Posterior cingulate gyrus (tissue), 11 donors: ENCODE measurements at places on chromosomes 3 and 15.

GRCh38 chr3:30418443-30418842 is 188.0 kb upstream of the TGFBR2 start:
- no peak for DNase-seq

GRCh38 chr3:52384019-52384761 is 60.7 kb downstream of the SEMA3G start:
- DNase-seq: no peak

DNA sequence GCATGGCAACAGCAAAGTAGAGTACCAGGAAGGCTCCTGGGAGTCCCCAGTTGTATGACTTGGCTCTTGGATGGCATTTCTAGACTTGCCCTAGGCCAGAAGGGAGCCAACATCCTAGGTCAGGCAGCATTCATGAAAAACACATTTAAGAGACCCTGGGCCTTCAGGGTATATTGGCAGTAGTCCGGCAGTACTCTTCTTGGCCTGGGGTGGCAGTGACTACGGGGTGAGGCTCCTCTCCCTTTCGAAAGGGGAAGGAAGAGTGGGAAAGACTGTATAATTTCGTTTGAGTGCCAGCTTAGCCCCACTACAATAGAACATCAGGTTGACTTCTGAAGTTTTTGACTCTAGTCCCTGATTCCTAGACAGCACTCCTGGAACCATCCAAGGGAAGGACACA is 136.4 kb downstream of the ZIC4 start:
- DNase-seq: no peak

DNA sequence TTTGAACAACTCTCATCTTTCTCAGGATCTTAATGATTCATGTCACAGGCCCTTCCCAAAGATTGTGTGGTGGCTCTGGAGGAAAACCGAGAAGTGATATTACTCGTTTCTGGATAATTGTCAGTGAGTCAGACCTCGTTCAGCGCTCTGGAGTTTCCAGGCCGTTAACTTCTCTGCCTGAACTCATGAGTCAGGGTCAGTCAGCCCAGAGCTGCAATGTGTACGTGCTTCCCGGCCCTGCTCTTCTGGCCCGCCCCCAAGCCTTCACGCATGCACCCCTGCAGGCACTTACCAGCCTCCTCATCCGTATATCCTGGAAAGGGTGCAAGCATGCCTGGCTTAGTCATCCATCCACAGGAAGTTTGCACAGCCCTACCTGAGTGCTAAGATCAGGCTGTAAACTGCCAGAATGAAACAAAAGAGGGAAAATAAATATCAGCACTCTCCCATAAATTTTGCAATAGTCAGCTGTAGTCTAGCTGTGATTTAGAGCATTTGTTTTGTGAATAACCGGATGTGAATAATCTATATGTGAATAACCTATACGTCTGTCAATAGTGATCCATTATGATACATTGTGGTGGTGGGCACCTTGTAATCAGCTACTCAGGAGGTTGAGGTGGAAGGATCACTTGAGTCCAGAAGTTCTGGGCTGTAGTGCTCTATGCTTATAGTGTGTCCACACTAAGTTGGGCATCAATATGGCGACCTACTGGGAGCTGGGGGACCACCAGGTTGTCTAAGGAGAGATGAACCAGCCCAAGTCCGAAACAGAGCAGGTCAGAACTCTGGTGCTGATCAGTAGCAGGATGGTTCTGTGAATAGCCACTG is 35.3 kb upstream of the SEMA4B start:
- DNase-seq: peak; percentile 77

GRCh38 chr3:14550651-14551611 is 10.8 kb upstream of the GRIP2 start:
- DNase-seq: no peak

GRCh38 chr3:160564258-160564911 is 986 bp downstream of the KPNA4 start:
- peak; percentile 13 for DNase-seq

GRCh38 chr15:85642693-85643066 is 152.0 kb downstream of the KLHL25 start:
- no peak for DNase-seq

DNA sequence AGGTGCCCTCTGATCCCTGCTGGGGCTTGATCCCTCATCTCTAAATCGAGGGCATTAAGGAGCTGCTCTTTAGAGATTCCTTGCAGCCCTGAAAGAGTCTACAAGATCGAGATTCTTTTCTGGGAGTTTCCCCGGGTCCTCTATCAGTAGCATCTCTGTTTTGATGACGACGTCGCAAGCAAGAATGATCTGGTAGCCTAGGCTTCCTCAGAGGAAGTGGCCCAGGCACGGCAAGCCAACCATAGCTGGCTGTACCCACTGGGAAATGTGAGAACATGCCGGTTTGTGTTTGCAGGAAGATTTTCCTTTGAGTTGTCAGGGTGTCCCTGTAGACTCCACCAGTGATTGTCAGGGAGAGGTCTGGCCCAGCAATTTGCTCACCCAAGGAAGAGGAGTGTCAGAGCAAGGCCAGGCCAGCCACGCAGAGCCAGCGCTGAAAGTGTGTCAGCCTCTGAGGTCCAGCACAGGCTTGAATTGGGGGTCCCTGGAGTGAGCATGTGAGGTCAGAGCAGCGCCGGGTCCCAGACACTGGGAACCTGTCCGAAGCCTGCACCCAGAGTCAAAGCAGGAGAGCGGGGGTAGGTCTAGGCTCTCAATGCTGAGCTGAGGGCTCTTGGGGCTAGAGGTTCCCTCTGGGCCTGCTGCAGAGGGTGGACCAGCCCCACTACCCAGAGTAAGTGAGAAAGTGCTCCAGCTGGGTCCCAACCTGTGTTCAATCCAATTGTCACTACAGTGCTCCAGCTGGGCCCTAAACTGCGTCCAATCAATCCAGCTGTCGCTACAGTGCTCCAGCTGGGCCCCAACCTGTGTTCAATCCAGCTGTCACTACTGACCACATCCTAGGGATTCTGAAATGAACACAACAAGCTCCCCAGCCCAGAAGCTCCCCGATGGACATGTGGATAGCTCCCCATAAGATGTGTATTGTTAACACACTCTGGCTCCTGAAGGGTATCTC is 95.7 kb downstream of the CHDH start:
- DNase-seq: no peak

GRCh38 chr3:11198070-11198469 is 43.8 kb downstream of the HRH1 start:
- DNase-seq: no peak

- no peak for DNase-seq
Observed at GRCh38 chr15:48182749-48183148, 4.7 kb upstream of the MYEF2 start.

DNA sequence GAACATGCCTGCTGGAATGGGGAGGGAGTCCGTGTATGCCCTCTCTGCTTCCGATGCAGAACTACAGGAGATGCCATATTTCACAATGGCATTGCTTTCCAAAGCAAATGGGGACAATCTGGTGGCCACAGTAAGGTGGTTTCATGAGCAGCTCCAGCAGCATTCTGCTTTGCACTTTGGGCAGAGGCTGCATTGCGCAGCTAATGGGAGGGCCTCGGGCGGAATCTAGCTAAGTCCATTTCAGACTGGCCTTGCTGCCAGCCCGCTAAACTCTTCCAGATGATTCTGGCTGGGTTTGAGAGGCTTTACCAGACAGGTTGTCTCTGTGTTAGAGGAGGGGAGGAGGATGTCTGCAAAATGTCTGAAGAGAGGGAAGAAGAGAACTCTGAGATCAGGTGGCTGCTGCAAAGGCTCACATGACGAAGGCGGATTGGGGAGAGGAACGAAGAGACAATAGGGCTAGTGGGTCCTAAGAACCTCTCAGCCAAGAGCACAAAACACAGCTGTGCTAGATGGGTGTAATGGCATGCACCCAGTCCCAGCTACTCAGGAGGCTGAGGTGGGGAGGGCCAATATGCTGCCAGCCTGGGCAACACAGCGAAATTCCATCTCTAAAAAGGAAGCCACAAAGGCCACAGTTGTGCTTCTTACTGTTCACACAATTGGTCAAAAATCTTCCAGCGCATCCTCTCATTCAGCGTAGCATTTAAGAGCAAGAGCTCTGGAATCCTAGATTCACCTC is 63.7 kb downstream of the BDH1 start:
- DNase-seq: no peak

- no peak for DNase-seq
Observed at GRCh38 chr15:29785136-29785535, 37.1 kb downstream of the TJP1 start.

GRCh38 chr3:61805510-61806080 is 244.2 kb downstream of the PTPRG start:
- DNase-seq: no peak

GRCh38 chr15:48411971-48412591 is 80.9 kb downstream of the DUT start:
- DNase-seq: no peak

DNA sequence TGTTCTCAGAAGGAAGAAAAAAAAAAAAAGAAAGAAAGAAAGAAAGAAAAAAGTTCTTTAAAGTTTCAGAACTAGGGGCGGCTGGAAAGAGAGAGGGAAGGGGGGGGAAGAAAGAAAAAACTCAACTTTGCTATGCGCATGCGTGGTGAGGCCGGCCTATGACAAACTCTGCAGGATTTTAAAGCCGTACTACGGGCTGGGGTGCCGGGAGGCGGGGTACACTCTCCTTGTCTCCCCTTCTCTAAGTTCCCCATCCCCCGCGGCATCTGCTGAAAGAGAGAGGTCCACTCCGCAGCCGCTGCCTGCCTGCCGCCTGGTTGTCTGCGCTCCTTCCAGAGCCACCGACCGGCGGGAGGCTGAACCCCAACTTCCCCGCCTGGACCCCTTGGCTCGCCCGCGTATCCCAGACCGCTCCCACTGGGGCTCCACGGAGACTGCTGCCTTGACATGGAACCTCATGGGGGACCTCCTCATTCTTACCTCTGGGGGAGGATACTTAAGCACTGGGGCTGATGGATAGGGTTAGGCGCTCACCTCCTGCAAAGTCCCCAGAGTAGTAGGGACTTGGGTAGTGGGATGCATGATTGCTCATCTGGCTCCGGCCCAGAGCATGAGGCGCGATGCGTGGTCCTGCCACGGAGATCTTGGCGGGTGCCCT is 1.4 kb upstream of the WNT5A start:
- peak; percentile 78 for DNase-seq

DNA sequence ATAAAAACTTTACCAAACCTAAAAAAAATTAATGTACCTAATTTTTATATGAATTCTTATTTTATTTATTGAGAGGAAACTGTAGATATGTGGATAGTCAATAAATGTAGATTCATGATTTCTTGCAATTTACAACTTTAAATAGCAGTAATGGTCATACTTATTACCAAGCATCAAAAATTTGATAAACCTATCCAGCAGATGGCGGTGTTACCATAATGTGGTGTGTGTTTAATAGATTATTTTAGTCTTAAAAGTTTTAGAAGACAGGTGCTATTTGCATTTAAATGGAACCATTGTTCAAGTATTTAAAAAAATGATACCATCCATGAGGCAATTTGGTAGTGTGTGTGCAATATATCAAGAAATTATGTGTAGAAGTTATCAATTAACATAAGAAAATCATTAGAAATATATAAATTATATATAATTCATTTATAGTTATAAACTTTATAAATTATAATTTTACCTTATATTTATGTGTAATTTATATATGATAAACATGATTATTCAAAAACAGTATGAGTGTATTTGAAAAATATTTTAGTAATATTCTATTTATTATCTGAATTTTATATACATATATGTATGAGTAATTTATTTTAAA is 176.0 kb upstream of the BCHE start:
- DNase-seq: no peak

DNA sequence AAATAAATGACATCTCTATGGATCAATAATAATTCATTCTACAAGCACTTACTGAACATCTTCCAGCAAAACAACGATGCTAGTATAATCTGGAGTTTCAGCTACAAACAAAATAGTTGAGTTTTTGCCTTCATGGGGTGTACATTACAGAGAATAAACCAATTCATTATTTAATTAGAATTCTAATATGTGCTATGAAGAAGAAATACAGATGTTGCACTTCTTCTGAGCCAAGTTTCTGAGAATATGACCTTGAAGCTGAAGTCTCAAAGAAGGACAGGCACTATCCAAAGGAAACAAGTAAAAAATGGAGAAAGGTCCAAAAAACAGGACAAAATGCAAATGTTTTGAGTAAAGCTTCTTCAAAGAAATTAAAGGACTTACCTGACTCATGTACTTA is 94.2 kb downstream of the SENP7 start:
- DNase-seq: no peak

- DNase-seq: no peak
Observed at GRCh38 chr3:107024551-107025026, 352.6 kb upstream of the CCDC54 start.

DNA sequence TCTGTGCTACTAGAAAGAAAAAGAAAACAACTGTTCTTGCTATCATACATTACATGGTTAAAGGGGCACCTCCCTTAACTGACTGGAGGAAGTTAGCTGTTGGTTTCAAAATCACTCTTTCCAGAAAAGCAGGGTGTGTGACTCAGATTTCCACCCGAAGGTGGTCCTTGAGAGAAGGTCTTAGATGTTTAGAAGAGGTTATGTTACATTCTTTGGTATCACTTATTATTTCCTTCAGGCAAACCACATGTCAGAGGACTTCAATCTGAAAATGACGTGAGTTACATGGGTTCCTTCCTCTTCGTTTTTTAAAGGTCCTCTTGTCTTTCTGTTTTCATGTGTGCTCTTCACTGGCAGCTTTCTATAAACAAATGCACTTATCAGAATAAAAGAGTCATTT is 307.9 kb upstream of the CBLB start:
- DNase-seq: no peak

- peak; percentile 53 for DNase-seq
Observed at GRCh38 chr15:84911879-84912660, 27.6 kb downstream of the SLC28A1 start.

DNA sequence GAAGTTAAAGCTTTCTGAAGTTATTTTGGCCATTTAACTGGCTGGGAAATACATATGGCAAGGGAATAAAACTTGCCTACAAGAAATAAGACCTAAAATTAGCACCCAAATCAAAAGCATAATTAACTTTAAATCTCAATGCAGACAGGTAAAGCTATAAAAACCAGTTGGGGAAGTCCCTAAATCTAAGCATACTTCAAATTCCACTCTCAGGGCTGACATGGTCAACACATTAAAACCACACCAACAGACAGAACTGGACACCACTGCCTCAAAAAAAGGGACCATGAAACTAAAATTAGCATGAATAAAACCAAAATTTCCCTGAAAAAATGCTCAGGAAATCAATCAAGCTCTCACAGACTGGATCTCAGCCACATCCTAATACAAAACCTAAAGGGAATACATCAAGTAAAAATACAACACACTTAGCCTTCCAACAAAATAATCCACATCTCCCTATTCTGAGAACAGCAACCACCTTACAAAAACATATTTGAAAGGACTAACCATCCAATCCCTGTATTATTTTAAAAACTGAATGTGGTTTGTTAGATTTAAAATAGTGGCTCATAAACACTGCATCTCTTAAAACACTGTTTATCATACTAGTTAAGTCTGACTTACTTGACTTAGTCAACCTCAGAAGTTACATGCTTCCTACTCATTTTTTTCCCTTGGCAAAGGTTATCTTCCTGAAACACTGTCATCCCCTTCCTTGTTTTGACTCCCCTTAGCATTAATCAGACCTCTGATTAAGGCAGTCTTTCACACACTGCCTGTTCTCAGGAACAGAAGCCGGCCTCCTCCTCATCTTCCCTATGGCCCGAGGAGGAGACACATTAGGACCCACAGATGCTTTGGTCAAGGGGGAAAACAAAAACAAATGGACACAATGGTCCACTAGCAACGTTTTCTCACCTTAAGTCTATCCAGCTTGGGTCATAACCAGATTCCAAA is 8.3 kb downstream of the TRA2B start:
- no peak for DNase-seq
